ENCODE measurements at places on chromosomes 7 and 10.
A peak's percentile ranks its signal among the peaks of the same experiment; 100 is the strongest.

DNA sequence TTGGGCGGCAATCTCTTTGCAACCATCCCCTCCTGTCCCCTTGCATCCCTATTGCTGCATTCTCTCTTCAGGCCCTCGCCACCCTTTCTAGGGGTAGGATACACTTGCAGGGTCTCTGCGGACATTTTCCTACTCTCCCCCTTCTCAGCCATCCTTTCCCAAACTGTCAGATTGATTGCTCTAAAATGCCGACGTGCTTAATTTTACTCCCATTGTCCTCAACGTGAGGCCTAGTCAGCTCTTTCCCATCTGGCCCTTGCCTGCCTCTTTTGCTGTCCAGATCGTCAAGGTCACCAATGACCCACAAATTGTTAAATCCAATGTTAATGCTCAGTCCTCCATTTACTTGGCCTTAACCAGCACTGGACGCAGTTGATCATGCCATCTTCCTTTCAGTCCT lies 12.7 kb upstream of the LRMDA start:
- DNase-seq = no peak

- no peak for DNase-seq
Measured at GRCh38 chr7:31311552-31311951, 29.0 kb downstream of the NEUROD6 start.

DNA sequence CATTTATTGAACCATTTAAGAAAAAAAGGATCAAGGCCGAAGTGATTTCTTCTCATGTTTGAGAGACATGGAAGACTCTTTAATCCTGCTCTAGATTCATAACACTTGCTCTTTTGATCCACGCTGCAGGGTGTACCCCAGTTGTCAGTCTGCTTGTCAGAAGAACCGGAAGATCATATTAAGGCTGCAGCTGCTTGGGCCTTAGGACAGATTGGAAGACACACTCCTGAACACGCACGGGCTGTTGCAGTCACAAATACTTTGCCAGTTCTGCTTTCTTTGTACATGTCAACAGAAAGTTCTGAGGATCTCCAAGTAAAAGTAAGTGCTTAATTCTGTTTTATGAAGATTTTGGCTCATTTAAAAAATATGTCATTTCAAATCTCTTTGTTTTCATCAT lies 46.3 kb downstream of the SPAG6 start:
- no peak for DNase-seq

DNA sequence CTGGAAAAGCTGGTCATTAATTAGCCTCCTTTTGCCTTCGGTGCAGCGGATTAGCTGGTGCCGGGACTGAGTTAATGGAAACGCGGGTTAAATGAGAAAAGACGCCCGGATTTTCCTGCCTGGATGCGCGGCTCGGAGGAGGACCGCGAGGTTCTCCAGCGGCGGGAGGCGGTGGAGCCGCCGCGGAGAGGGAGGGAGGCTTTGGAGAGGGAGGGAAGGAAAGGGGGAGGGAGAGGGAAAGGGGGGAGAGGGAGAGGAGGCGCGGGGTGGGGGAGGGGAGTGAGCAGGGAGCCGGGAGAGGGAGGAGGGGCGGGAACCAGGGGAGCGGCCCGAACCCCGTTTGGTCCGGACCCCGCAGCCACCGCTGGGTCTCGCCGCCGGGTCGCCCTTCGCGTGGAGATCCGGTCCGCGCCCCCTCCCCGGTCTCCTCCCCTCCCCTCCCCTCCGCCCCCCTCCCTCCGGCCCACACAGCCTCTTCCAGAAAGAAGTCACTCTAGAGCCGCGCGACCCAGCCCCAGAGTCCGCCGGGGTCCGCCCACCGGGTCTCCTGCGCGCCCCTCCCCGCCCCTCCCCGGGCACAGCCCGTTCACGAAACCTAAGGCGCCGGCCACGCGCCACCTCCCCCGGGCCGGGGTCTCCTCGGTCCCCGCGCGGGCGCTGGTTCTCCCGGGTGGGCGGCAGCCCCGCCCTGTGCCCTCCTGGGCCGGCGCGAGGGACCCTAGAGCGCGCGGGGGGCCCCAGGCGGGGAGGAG lies 347.5 kb downstream of the DNAJB6 start:
- peak; percentile 85 for DNase-seq

DNA sequence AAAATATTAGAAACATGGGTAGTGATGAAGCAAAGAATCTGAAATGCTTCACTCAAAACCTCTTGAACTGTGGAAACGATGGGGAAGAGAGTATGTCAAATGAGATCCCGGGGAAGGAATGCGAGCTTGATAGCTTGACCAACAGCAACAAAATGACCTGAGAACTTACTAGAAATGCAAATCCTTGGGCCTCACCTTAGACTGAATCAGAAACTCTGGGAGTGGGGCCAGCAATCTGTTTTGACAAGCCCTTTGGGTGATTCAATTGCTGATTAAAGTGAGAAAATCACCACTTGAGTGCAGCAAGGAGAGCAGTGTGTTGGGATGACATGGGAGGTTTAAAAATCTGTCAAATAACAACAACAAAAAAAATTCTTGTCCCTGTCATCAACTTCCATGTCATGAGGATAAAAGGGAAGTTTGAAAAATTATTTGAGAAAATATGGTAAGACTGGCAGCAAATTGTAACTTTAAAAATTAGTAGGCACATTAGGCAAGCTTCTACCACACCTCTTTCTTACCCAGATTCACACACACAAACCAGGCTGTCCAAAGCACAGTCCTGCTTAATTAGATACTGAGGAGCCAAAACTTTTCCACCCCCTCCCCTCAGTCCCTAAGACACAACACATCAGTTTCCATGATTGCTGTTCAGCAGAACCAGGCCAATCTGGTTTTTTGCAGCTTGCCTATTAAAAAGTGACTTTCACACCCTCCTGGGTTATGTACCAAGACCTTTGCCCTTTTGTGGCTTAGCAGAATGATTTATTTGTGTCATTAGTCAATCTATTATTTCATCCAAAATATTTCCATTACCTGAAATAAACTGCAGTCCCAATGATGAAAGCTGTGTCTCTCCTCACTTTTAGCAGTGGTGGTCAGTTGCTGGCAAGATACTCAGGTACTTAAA lies 15.6 kb downstream of the CALCR start:
- no peak for DNase-seq

GRCh38 chr7:31371621-31372020 lies 31.1 kb upstream of the NEUROD6 start:
- no peak for DNase-seq

DNA sequence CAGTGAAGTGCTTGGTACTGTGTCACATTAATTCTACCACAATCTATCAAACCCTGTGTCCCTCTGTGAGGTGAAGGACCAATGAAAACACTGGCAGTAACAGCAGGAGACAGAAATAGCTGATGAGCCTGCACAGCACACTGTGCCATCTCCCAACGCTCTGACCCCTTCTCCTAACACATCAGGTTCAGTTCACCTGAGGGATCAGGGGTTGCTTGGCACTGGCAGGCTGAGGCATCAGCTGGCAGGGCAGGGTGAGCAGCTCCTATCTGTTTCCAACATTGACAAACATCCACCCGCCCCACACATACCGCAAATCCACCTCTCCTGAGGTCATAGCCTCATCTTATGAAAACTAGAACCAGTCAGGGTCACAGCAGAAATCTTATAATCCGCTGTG lies 120.9 kb downstream of the ICA1 start:
- no peak for DNase-seq

DNA sequence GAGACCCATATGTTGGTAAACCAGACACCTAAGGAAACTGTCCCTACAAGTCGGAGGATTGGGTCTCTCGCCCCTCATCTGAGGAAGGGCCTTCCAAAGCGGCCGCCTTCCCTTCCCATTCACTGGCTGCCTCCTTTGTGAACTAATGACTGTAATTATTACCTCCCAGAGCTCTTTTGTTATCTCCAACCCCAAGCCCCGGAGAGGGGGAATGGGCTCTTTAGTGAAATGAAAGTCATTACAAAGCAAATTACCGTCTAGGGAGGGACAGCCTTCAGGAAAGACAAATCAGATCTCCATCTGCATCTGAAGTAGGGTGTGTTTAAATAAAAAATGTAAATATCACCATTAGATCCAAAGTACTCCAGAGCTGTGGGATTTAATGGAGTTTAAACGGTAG lies 2.6 kb upstream of the GAD2 start:
- no peak for DNase-seq

- peak; percentile 77 for DNase-seq
Measured at GRCh38 chr10:79387974-79388850, 40.9 kb downstream of the PPIF start.

DNA sequence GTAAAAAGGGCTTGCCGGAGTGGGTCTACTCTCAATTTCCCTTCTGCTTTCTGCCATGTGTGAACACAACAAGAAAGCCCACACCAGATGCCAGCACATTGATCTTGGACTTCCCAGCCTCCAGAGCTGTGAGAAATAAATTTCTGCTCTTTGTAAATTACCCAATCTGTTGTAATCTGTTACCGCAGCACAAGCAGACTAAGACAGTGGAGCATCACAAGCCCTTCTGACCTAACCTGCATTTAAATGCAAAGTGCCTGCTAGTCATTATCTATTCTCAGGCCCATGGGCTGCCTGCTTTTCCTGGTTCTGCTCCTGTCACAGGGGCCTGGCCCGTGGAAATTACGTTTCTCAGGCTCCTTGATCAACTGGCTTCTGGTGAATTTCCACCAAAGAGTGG lies 199.3 kb upstream of the AUTS2 start:
- no peak for DNase-seq

DNA sequence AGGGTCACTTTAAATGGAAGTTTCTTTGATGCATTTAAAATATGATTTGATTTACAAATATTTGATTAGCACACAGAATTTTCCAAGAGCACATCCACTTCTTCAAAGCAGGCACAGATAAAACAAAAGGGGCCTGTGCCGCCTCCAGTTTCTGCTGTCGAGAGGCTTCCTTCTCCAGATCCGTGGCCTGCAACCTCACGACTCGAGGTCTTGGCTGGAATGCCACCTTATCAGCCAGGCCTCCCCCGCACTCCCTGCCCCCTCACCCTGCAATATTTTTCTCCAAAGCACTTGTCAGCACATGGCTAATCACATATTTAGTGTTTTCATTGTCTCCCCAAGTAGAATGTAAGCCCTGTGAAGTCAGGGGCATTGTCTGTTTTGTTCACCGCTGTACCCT lies 12.5 kb downstream of the PYROXD2 start:
- no peak for DNase-seq

- no peak for DNase-seq
Measured at GRCh38 chr10:31751738-31752080, 176.9 kb downstream of the ARHGAP12 start.

DNA sequence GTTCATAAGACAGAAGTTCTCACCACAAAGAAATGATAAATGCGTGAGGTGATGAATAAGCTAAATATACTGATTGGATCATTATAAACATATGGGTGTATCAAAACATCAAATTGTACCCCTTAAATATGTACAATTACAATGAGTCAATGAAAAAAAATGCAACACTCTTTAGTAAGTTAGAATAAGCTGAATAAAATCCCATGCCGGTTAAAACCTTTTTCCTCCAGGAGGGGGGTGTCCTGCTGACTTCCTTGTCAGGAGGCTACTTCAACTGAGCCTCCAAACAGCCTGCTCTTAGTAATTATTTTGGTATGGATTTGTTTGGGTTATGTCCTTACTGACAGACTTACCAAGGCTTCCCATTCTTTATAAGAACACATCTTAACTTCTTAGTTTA lies 649.1 kb downstream of the INHBA start:
- no peak for DNase-seq

Data from osteoblast (primary cell).